ENCODE measurements at places on chromosomes 12 and 14.

GRCh38 chr14:34966413-34966812, 16.4 kb upstream of the SRP54 start:
- no peak for DNase-seq

- no peak for DNase-seq
These were observed 380.8 kb downstream of the EGLN3 start for GRCh38 chr14:33569821-33570687.

- DNase-seq, result no peak
These were observed 793.3 kb downstream of the DIO2 start for GRCh38 chr14:79417961-79418360.

GRCh38 chr14:72515779-72516770, 377.8 kb downstream of the DPF3 start:
- DNase-seq, result no peak

GRCh38 chr14:94685166-94685581, 73.0 kb downstream of the SERPINA3 start:
- DNase-seq, result no peak

GRCh38 chr12:14471497-14471896, 96.2 kb downstream of the PLBD1 start:
- no peak for DNase-seq

- DNase-seq, result no peak
These were observed 798 bp downstream of the CCDC198 start for GRCh38 chr14:57492859-57493258.

DNA sequence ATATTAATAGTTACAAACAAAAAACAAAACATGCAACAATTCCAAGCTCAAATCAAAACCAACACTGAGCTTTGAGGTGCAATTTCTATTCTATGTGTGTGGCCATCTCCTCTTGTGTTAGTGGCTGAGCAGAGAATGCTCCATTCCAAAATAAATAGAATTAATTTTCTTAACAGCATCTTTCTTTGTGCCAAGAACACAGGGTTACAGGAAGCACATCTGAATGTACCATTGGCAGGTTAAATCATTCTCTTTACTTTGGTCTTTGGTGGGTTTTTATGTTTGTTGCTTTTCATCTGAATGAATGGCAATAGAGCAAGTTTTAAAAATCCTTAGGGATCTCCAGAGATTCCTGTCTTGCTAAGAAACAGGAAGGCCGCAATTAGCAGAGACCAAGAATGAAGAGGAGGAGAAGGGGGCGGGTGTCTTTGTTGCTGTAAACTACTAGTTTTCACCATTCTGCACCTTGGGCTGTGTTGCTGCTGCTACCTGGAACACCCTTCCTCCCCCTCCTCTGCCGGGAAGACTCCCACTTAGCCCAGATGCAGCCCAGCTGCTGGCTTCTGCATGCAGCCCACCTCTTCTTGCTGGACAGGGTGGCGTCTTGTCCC, 165.0 kb downstream of the RGS6 start:
- no peak for DNase-seq

GRCh38 chr12:47742253-47742825, 16.3 kb downstream of the RAPGEF3 start:
- DNase-seq, result peak; percentile 37

DNA sequence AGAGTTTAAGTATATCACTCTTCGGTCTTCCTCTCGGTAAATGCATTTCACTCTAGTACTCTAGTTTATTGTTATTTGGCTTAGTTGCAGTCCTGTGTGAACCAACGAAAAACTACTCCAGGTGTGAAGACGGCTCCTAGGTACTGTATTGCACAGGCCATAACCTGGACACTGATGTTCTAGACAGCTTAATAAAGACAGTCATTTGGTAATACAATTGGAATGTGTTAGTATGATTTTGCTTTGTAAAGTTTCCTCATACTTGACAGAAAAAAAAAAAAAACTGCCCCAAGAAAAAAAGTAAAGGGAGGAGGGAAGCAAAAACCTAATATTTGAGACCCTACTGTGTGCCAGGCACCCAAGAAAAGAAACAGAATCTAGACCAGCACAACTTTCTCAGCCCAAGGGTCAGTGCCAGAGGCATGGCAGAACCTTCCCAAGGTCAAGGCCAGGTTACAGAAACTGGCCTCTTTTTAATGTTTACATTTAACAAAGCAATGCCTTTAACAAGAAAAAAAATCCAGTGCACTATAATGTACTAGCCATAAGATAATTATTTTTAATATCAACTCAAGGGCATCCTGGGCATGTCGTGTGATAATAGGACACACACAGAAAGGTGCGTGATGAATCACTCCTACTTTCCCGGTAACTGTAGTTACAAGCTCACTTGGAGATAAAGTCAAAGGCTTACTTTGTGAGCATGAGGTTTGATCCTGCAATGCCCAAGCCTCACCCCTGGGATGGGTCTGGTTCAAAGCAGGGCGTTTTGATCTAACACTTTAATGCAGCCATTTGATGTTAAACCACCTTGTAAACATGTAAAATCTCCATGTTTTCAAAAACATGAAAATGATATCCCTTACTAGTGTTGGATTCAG, 110.6 kb downstream of the BMP4 start:
- no peak for DNase-seq

DNA sequence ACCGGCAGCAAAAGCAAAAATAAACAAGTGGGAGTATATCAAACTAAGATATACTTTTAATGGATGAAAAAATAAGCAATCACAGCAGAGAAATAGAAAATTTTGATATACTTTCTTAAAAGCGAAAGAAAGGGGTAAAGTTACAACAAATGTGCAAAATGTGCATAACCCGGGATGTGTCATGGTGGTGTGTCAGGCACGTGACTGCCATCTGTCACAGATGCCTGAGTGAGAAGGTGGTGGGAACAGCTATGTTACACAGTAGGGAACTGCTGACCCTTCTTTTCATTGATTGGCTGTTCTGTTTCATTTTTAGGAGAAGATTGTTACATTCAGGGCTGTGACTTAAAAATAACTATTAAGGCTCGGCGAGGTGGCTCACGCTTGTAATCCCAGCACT, 168.1 kb upstream of the PELI2 start:
- DNase-seq, result no peak

- no peak for DNase-seq
These were observed 10.9 kb upstream of the KRT77 start for GRCh38 chr12:52713960-52714886.

- DNase-seq, result no peak
These were observed 7.4 kb upstream of the EPS8 start for GRCh38 chr12:15796493-15797141.

GRCh38 chr12:99529966-99530365, 117.6 kb upstream of the GARIN6 start:
- no peak for DNase-seq

DNA sequence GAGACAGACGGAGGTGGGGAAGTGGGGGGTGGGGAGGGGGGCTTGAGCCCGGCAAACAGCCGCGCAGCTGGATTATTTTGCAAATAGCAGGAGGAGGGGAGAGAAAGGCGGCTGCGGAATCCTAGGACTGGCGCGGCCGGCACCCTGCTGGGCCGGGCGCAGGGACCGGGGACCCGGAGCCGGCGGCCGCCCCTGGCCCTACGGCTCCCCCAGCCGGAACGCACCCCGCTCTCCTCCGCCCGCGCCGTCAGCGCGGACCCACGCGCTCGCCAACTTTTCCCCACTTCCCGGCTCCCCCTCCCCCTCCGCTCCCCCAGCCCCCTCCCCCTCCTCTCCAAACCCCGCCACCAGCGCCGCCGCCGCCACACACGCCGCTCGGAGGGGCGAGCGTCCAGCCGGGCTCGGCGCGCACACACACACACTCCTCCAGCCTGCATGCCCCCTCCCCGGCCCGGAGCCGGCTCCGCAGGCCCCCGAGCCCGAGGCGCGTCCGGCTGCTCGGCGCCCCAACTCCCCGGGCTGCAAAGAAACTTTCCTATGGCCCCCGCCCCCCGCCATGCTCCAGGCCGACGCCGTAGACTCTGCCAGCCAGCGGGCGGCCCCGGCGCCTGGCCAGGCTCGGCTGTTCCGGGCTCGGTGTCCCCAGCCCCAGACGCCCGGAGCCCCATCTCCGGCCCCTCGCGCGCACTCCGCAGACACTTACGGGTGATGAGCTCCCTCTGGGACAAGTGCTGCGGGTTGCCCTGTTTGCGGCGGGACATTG, 1.4 kb downstream of the BCL11B start:
- DNase-seq, result no peak

DNA sequence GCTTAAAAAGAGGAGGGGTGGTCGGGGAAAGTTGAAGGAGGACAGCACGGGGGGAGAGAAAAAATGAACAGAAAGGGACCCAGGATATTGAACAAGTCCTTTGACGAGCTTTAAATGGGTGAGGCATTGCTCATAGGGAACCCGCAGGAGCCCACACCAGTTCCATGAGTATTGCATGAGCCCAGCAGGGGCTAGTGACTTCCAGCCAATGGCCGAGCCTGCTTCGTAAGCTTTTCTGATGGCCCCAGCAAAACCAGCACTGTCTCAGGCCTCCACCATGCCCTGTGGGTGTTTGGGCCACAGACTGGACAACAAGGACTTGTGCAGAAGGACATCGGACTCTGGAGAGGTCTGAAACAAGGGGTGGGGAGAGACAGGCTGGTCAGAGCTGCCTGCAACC, 109.5 kb downstream of the ZFP36L1 start:
- no peak for DNase-seq

GRCh38 chr12:108305520-108305919, 33.6 kb downstream of the CMKLR1 start:
- no peak for DNase-seq

- DNase-seq, result no peak
These were observed 33.1 kb downstream of the WSCD2 start for GRCh38 chr12:108162207-108162606.

- no peak for DNase-seq
These were observed 123.8 kb downstream of the KCNH5 start for GRCh38 chr14:62921466-62921865.

DNA sequence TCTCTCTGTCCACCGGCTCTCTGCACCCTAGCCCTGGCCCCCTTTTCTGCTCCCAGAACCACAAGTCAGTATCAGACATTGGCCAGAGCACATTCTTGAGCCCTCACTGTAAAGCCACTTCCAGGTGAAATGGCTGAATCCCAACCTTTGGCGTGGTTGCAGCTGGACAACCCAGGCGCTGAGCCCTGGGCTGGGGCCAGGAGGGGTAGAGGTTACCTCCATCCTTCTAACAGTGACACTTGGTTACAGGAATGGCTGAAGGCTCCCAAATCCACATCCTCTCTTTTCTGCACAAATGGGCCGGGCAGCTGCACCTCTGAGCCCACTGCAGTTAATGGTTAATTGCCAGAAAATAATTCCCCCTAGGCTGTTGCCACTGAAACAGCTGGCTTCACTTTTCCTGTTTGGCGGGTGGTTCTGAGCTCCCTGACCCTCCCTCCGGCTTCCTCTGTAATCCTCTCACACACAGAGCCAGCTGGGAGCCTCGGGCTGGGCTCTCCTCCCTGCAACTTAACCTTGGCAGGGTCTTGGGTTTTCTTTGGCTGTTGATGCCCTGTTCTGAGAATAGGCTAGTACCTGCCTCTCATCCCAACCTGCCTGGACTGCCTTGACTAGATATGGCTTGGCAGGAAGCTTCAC, 44.1 kb downstream of the TSPAN11 start:
- DNase-seq, result no peak

GRCh38 chr12:64428956-64429355, 23.0 kb upstream of the TBK1 start:
- DNase-seq, result no peak

GRCh38 chr12:125360540-125360939, 295.3 kb downstream of the AACS start:
- no peak for DNase-seq

DNA sequence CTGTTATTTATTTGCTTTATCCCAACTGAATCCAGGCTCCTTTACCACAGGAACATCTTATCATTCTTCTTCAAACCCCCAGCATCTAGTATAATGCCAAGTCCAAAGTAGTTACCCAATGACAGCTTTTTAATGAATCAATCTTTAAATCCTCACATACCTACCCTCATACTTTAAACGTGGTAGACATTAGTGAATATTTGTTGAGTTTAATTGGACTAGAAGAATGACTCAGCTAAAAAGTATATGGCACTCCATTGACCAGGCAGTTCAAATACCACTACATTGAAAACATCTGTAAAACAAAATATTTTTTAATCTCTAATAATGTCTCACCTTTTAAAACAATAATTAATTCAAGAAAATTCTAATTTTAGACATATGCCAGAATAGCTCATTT, 98.1 kb downstream of the ZFC3H1 start:
- no peak for DNase-seq

- DNase-seq, result no peak
These were observed 7.3 kb upstream of the HSP90AA1 start for GRCh38 chr14:102094101-102094500.

- DNase-seq, result no peak
These were observed 60.0 kb downstream of the CCDC85C start for GRCh38 chr14:99543985-99544384.

- no peak for DNase-seq
These were observed 394.4 kb downstream of the DAD1 start for GRCh38 chr14:22194664-22195063.

DNA sequence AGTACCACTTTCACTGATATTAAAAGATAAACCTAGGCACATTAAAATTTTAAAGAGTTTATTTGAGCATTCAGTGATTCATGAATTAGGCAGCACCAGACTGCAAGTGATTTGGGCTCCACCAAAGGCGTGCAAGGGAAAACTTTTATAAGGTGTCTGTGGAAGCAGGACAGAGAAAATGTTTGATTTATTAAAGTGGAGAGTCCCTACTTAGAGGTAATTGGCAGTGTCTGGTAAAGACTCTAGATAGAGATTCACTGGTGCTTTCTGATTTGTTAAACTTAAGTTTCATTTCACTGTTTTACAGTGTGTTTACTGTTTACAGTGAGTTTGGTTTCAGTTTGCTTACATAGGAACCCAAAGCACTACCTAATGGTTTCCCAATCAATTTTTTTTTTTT, 72.8 kb downstream of the ANKS1B start:
- no peak for DNase-seq

DNA sequence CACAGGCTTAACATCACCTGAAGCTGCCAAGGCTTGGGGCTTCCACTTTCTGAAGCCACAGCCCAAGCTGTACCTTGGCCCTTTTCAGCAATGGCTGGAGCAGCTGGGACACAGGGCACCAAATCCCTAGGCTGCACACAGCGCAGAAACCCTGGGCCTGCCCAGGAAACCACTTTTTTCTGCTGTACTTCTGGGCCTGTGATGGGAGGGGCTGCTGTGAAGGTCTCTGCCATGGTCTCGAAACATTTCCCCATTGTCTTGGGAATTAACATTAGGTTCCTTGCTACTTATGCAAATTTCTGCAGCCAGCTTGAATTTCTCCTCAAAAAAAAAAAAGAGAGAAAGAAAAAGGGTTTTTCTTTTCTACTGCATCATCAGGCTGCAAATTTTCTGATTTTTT, 219.1 kb downstream of the RPL10L start:
- DNase-seq, result no peak

DNA sequence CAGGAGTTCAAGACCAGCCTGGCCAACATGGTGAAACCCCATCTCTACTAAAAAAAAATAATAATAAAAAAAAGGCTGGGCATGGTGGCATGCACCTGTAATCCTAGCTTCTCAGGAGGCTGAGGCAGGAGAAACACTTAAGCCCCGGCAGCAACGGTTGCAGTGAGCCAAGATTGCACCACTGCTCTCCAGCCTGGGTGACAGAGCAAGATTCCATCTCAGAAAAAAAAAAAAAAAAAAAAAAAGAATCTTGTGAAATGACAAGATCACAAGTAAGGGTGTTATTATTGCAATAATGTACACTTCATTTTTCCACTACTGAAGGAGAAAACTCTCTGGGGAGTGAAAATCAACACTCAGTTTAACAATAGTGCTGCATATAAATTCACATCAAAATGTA, 8.8 kb upstream of the PTGR2 start:
- DNase-seq, result no peak

Measured in substantia nigra (tissue), 51 donors.